Progenitor cell of endocrine pancreas (in vitro differentiated cells): ENCODE measurements at places on chromosomes 2 and 18.

DNA sequence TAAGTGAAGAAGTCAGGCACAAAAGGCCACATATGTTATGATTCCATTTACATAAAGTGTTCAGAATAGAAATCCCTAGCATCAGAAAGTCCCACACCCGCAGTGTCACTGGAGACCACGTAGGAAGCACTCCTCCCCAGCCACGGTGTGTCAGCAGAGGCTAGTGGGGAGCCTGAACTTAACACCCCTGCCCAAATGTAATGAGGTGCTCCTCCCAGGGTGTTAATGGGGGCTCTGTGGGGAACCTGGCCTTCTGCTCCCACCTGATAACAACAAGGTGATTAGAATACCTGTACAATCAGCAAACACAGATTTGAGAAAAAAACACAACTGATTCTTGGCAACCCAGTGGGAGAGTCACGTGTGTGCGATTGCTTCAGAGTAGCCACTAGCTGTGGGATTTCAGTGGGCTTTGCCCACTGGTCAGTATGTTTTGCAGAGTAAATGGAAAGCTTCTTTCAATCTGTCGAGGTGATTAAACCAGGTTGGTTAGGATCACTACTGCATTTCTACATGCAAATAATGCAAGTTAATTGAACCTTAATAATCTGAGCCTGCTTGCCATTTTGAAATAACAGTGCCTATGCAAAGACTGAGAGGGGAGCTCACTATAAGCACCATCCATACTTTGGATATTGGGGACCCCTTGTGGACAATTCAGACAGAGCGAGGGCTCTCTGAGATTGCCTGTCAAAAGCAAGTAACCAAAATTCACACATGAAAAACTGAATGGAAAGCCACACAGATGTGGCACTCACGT lies 20.6 kb upstream of the ATRAID start:
- DNase-seq, result peak; percentile 22

DNA sequence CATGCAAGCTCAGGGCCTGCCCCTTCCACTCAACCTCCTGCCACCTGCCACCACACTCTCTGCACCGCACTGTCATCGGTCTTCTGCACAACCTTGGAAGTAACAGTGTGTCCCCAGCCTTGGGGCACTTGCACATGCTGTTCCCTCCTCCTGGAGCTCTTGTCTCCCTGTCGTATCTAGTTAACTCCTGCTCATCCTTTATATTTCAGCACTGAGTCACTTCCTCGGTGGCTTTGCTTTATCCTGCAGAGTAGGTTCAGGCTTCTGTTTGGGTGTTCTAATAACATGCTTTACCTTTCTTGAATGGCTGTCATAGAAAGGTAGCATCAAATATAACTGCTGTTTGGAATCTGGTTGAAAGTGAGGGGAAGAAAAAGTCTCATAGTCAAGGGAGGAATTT lies 25.3 kb downstream of the PAX8 start:
- DNase-seq, result no peak

GRCh38 chr18:2173486-2173885 lies 397.8 kb downstream of the METTL4 start:
- DNase-seq, result no peak

DNA sequence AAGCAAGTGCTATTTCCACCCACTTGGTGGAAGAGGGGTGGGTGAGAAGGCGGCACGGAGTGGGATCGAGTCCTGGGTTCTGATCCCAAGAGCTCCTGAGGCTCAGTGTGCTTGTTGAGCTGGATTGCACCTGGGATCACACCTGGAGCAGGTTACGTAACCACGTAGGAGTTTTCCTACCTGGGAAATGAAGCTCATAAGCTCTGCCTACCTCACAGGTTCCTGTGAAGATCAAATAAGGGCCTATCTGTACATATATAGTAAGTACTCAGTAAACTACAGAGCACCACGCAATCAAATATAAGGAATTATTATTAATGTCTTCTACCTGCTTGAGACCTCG lies 11.0 kb downstream of the NPC1 start:
- no peak for DNase-seq

DNA sequence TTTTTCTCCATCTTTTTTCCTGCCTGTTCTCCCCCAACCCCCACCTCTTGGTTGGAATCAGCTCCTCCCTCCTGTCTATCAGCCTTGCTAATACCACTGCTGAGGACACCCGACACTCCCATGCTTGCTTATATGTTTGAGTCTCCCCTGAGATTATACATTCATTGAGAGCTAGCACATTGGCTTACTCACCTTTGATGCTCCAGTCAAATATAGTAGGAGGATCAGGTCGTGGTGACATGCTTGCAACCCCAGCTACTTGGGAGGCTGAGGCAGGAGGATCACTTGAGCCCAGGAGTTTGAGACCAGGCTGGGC lies 91.5 kb upstream of the CCBE1 start:
- DNase-seq, result no peak

- no peak for DNase-seq
Observed at GRCh38 chr2:234286118-234286598, 210.7 kb downstream of the ARL4C start.
